ENCODE measurements at places on chromosomes 5 and 9. TPM values are rescaled to one million over a fixed set of nuclear protein-coding genes. Genes with fewer than 3 reads are reported as not detected.

GABRP gene
- total RNA-seq = 0.32 TPM

RGMB gene
- total RNA-seq = 33.3 TPM

ARHGEF37 gene
- 4.9 TPM for total RNA-seq

RMRP gene
- total RNA-seq = 20,786 TPM

FBXL7 gene
- total RNA-seq = 4.0 TPM

Measured in epithelial cell of umbilical artery (primary cell).